ENCODE measurements at places on chromosomes 6 and 20. TPM values are rescaled to one million over a fixed set of nuclear protein-coding genes. Genes with fewer than 3 reads are reported as not detected.

SMOC2 gene
- 5.8 TPM for total RNA-seq

PRR18 gene
- total RNA-seq, result not detected

OPRM1 gene
- total RNA-seq, result not detected

OPN5 gene
- total RNA-seq, result not detected

GRCh38 chr20:38126932-38127621 is 38.0 kb downstream of the TGM2 start:
- H3K27me3 ChIP-seq, result peaks cover 5% of the 10 kb centered on the region
- H3K4me3 ChIP-seq, result no peak overlapping the region
- no peak for DNase-seq
- H3K36me3 ChIP-seq, result no peaks in the 10 kb centered on the region
- peak overlapping the region; percentile 15 for H3K27ac ChIP-seq

- no peak overlapping the region for H3K27ac ChIP-seq
- no peaks in the 10 kb centered on the region for H3K27me3 ChIP-seq
- H3K4me3 ChIP-seq, result no peak overlapping the region
- no peak for DNase-seq
Measured at GRCh38 chr6:166268431-166268830, 39.8 kb downstream of the PRR18 start.

GRCh38 chr6:110688661-110689268 is 126.5 kb downstream of the CDK19 start:
- H3K4me1 ChIP-seq, result peaks cover 40% of the 10 kb centered on the region
- no peak for DNase-seq
- H3K4me3 ChIP-seq, result no peak overlapping the region

DNA sequence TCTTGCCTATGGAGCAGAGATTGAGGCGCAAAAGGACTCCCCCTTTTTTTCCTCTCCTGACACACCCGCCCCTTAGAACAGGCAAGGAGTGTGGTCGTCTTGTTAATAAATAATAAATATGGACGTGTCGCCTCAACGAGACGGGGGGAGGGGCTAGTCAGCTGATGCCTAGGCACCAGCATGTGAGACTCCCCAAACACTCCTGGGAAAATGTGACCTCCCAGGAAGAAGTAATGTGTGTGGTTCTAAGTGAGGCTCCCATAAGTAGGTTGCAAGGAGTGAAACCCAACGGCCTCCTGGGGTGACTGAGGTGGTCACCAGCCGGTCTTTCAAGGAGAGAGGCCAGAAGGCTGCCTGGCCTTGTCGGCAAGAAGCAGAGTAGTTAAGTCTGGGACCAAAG is 1.1 kb upstream of the FAXC start:
- H3K27ac ChIP-seq, result no peak overlapping the region
- H3K4me3 ChIP-seq, result peak overlapping the region; percentile 44
- DNase-seq, result no peak
- no peaks in the 10 kb centered on the region for H3K36me3 ChIP-seq
- H3K27me3 ChIP-seq, result peaks cover 60% of the 10 kb centered on the region
- H3K4me1 ChIP-seq, result peaks cover 24% of the 10 kb centered on the region

REPS1 gene
- total RNA-seq, result 51.4 TPM

GRCh38 chr6:42307141-42307470 is 89.4 kb upstream of the MRPS10 start:
- peaks cover 5% of the 10 kb centered on the region for H3K4me1 ChIP-seq
- H3K4me3 ChIP-seq, result no peak overlapping the region
- H3K36me3 ChIP-seq, result no peaks in the 10 kb centered on the region

RSPO3 gene
- 7.1 TPM for total RNA-seq

BPIFA1 gene
- not detected for total RNA-seq

DNA sequence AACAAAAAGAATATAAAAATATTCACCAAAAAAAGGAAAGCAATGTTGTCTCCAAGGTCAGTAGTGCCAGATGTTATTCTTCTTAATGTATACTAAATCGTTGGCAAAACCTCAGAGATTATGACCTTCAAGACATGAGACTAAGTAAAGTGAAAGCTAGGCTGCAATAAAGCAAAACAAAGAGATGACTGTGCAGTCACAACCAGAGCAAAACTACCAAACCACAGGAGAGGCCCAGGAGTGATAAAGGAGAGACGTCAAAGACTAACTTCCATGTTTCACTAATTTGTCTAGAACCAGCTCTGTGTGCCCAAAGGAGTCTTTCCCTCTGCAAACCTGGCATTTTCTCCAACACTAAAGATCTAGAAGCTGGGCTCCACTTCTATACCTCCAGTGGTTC is 155.9 kb upstream of the POU3F2 start:
- H3K4me1 ChIP-seq, result no peaks in the 10 kb centered on the region
- H3K27me3 ChIP-seq, result no peaks in the 10 kb centered on the region
- no peak overlapping the region for H3K4me3 ChIP-seq
- no peaks in the 10 kb centered on the region for H3K36me3 ChIP-seq
- no peak overlapping the region for H3K27ac ChIP-seq
- DNase-seq, result no peak

TSPO2 gene
- not detected for total RNA-seq

POM121L2 gene
- total RNA-seq, result not detected

DNA sequence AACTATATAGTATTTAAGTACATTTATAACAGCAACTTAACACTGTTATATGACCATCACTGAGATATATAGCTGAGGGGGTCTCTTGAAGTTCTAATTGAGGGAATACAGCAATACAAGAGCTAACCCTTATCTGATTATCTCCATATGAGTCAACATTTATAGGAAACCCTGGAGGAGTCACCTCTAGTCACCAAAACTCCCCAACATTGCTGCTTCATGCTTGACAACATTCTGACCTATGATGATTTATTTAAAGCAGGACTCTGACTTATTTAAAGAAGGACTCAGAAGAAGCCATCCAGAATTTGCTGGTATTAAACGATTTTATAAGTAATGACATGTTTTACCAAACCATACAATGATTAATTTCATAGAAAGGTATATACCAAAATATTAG is 182.6 kb upstream of the NOX3 start:
- no peaks in the 10 kb centered on the region for H3K36me3 ChIP-seq
- H3K27me3 ChIP-seq, result no peaks in the 10 kb centered on the region
- no peak overlapping the region for H3K4me3 ChIP-seq
- no peak overlapping the region for H3K27ac ChIP-seq
- DNase-seq, result no peak

GRCh38 chr6:98546376-98546775 is 288.0 kb upstream of the POU3F2 start:
- H3K27me3 ChIP-seq, result no peaks in the 10 kb centered on the region
- DNase-seq, result no peak
- no peaks in the 10 kb centered on the region for H3K4me1 ChIP-seq
- H3K27ac ChIP-seq, result no peak overlapping the region
- no peak overlapping the region for H3K4me3 ChIP-seq

OTOR gene
- not detected for total RNA-seq

Measured in esophagus squamous epithelium (tissue), 5 donors.